ENCODE measurements at places on chromosomes 3 and 15.

GRCh38 chr3:14524311-14524711 is 15.8 kb downstream of the GRIP2 start:
- no peak for DNase-seq

- no peak for DNase-seq
Measured at GRCh38 chr3:156409694-156410093, 145.2 kb downstream of the SSR3 start.

- DNase-seq = peak; percentile 78
Measured at GRCh38 chr15:68817304-68818065, 3.2 kb downstream of the ANP32A start.

GRCh38 chr15:85691350-85692240 is 103.1 kb downstream of the KLHL25 start:
- DNase-seq = no peak

- no peak for DNase-seq
Measured at GRCh38 chr3:95901948-95902347, 912.4 kb upstream of the EPHA6 start.

GRCh38 chr3:174198199-174198598 is 660.9 kb upstream of the NAALADL2 start:
- no peak for DNase-seq

GRCh38 chr3:22951910-22952309 is 251.2 kb upstream of the UBE2E2 start:
- DNase-seq = no peak

DNA sequence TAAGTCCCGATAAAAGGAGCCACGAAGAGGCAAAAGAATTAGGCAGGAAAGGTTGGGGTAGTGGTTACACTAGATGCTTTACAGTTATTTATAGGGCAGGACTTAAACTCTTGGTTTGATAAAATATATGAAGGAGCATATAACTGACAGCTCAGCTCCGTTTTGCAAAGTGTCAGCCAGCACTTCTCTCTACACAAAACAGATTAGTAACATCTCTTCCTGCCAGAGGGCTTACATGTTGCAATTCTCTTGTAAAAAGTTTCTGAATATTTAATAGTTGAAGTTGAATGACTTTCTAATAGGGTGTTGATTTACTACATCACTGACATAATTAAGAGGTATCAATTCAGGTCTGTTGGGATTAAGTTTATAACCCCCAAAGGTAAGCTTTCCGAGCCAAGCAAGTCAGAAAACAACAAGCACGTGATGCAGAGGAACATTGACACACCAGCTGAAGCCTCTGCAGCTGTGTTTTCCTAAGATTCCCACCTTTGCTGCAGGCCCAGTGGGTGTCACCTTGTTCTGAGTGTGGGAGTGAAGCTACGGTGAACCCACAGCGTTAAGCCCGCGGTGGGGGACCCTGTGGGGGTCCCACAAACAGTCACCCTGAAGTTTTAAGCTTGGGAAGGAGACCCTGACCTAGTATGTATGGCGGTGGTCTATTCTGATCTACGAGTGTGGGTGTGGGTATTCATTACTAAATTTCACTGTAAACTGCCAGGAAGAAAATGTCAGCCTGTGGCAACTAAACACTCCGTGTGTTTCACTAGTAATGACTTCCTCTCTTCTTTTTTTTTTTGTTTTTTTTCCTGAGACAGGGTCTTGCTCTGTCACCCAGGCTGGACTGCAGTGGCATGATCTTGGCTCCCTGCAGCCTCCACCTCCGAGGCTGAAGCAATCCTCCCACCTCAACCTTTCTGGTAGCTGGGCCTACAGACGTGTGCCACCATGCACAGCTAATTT is 22.0 kb upstream of the ATP13A3 start:
- no peak for DNase-seq

DNA sequence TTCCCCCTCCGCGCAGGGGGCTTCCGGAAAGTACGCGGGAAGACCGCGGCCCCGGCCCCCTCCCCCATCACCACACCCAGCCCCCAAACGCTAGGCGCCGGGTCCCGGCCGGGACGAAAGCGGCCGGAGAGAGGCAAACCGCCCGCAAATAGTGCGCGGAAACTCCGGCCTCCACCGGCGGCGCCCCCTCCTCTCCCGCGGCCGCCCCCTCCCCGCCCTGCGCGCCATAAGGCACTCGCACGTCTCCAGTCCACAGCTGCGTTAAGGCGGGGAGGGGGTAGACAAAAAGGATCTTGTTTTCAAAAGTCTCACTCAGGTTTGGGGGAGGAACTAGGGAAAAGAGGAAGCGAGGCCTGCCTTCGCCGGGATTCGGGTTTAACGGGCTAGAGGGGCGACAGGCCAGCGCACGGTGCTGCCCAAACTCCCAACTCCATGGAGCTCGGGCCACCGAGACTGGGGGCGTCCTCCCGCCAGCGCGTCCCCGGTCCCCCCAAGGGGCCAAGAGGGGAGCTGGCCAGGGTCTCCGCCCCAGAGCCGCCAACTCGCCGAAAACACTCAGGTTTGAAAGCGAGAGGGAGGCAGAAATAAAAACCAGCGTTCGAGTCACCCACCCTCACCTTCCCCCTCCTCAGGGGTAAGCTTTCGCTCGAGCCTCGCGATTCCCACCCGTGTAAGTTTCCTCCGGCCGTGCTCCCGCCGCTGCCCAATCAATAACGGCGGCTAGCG is 1.8 kb downstream of the ANP32A start:
- DNase-seq = peak; percentile 76

- peak; percentile 94 for DNase-seq
Measured at GRCh38 chr3:13543253-13543652, 5.7 kb upstream of the FBLN2 start.

DNA sequence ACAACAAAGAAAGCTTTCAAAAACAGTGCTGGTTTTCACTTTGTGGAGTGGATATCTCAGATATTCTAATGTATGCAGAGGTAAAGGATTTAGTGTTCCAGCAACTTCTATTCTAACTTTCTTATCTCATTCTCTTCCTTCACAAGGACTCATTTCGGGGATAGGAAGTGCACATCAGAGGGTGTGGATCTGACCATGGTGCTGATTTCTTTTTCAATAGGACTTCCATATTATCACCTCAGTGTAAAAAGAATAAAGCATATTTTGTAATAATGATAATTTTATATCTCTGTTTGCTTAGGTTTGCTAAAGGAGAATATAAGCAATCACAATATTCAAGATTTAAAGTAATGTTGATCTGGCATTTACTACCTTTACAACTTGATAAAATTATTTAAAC is 12.5 kb upstream of the CADM2 start:
- DNase-seq = no peak

- peak; percentile 27 for DNase-seq
Measured at GRCh38 chr3:186024210-186024609, 84.7 kb downstream of the ETV5 start.

DNA sequence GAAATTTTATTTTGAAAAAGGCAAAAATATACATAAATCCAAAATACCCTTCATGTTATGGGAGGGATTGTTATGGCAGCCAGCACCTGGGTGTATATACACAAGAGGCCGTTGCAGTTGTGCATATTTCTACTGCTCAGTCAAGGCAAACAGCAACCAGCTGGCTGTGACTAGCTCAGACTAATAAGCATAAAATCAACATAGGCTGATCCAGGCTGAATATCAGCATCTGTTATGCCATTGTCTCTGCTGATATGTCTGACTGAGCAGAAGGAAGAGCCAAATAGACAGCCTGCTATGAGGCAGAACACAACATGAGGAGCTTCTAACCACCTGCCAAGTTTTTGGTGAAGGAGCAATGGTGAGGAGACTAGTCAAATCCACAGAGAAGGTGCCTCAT is 457.5 kb upstream of the ALCAM start:
- DNase-seq = peak; percentile 73

- DNase-seq = peak; percentile 58
Measured at GRCh38 chr15:92883163-92883875, 16.8 kb upstream of the CHD2 start.

- peak; percentile 79 for DNase-seq
Measured at GRCh38 chr3:59424268-59425010, 374.6 kb upstream of the CFAP20DC start.

DNA sequence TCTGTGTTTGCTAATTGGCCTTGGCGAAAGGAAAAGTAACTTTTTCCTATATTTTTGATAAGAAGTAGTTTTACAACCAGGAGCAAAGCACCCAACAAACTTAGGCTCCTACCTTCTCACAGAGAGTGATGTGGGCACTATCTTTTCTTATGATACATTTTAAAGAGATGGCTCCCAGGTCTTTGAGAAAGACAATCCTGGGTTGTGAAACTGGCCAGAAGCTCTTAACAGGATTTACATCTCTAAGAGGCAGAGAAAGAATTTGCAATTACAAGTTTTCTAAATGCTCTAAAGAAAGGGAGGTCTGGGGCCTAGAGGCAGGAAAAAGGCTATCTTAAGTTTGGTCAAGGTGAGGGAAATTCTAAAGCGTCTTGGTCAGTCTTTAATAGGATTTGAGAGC is 609.7 kb downstream of the VGLL3 start:
- DNase-seq = no peak

GRCh38 chr15:76195506-76196268 is 115.6 kb downstream of the ETFA start:
- DNase-seq = no peak

- no peak for DNase-seq
Measured at GRCh38 chr3:135997554-135998320, 32.2 kb downstream of the PPP2R3A start.

DNA sequence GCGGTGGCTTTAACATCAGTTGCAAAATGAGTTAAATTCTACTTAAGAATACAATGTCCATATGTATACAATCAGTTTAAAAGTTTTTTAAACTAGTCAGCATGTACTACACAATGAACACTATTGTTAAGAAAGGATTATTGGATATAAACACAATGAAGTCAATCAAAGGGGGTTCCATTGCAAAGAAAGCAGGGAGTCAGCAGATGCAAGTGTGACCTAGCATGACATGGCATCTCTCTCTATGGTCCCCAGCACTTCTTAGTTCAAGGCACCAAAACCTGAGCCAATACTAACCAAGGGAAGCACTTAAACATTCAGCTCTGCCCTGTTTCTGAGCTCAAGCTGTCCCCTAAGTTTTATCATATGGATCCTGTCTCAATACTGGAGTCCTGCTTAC is 17.0 kb downstream of the KLHL6 start:
- no peak for DNase-seq

GRCh38 chr15:68356778-68357177 is 75.2 kb downstream of the ITGA11 start:
- DNase-seq = no peak

DNA sequence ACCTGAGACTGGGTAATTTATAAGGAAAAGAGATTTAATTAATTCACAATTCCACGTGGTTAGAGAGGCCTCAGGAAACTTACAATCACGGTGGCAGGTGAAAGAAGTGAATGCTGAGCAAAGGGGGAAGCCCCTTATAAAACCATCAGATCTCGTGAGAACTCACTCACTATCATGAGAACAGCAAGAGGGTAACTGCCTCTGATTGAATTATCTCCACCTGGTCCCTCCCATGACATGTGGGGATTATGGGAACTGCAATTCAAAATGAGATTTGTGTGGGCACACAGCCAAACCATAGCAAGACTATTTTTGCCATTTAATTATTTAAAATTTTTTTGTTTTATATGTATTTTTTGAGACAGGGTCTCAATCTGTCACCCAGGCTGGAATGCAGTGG is 27.0 kb upstream of the KCTD6 start:
- no peak for DNase-seq

GRCh38 chr15:62449638-62450037 is 284.6 kb upstream of the C2CD4B start:
- DNase-seq = no peak

Data from fibroblast of skin of right biceps (primary cell).